ENCODE measurements at places on chromosomes 6 and 20.

DNA sequence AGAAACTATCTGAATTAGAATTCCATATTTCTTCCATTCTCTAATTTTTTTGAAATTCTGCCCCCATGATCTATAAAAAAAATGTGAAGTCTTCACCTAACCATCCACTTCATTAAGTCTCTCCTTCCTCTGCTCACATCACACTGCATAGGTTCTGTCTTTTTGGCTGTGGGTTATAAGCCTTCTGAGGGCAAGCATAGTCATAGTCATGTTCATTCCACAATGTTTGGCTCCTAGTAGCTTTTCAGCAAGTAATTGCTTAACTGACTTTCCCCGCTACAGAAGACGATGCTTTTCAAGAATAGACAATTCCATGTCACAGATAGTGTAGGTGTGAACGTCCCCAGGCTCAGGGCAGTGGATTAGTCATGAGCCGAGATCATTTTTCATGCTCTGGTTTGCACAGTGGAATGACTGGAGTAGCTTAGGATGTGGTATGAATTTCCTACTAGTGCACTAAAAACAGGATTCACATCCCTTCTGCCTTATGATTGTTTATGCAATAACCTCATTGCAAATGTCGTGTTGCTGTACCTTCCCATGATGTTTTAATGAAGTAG is 29.1 kb downstream of the WRNIP1 start:
- DNase-seq: no peak

DNA sequence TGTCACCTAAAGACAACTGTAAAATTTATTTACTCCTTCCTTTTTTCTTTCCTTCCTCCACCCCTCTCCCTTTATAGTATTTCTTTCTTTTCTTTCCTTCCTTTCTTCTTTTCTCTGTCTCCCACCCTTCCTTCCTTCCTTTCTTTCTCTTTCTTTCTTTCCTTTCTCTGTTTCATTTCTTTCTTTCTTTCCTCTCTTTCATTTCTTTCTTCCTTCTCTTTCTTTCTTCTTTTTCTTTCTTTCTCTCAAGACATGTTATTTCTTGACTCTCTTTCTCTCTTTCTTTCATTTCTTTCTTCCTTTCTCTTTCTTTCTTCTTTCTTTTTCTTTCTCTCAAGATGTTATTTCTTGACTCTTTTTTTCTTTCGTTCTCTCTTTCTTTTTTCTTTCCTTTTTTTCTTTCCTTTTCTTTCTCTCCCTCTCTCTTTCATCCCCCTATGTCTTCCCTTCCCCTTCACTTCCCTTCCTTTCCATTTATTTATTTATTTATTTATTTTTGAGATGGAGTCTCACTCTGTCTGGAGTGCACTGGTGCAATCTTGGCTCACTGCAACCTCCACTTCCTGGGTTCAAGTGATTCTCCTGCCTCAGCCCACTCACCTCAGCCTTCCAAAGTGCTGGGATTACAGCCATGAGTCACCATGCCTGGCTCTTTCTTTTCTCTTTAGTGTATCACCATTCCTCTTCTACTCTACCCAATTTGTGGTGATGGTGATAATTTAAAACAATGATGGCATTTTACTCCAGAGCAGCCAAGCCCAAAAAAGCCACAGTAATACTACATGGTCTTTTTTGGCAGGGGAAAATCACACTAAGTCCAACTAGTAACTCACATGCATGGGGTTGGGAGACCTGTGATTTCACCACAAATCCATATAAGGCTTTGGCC is 188.2 kb downstream of the ADGRG6 start:
- no peak for DNase-seq

- DNase-seq: no peak
These were observed 96.1 kb upstream of the SYNDIG1 start for GRCh38 chr20:24373372-24373771.

GRCh38 chr20:14801591-14802325 is 464.3 kb upstream of the FLRT3 start:
- no peak for DNase-seq

DNA sequence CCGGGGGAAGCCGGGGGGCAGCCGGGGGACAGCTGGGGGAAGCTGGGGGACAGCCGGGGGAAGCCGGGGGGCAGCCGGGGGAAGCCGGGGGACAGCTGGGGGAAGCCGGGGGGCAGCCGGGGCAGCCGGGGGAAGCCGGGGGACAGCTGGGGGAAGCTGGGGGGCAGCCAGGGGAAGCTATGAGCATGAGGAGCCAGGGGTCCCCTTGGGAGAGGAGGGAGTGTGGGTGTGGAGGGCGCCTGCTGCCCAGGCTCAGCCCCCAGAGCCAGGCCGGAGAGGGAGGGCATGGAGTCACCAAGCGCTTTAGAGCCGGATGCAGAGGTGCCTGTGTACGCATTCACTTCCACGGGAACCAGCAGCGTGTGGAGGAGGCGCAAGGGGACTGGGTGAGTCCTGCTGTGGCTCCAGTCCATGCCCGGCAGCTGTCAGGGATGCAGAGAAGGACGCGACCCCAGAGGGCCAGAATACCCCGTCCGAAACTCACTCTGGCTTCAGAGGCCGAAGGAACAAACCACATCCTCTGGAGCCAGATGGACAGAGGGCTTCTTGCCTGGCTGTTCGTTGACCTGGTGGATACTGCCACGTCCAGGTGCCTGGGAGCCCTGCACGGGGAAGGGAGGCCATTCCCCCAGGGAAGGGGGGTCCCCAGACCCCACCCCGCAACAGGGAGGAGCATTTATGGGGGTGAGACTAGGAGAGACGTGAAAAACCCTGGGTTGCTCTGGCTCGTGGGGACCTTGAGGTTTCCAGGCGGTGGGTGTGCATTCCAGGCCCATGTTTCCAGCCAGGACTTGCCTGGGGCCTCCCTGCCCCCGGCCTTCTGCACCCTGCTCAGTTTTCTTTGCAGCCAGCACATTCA is 26.5 kb upstream of the DACT2 start:
- DNase-seq: no peak

DNA sequence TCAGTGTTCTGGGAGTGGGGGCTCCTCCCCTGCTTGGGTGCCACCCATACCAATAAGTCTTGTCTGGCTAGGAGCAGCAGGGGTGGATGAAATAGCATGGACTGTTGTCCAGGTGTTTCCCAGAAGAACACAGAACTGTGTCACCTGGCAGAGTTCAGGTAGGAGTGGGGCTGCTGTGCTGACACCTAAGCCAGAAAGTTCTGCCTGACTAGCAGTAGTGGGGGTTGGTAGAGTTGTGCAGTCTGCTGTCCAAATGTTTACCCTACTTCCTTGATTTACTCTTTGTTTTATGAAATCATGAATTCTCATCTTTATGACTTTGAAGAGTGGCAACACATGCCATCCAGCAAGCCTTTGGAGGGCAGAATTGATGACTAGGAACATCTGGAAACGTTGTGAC is 27.3 kb upstream of the SLC35B3 start:
- no peak for DNase-seq

DNA sequence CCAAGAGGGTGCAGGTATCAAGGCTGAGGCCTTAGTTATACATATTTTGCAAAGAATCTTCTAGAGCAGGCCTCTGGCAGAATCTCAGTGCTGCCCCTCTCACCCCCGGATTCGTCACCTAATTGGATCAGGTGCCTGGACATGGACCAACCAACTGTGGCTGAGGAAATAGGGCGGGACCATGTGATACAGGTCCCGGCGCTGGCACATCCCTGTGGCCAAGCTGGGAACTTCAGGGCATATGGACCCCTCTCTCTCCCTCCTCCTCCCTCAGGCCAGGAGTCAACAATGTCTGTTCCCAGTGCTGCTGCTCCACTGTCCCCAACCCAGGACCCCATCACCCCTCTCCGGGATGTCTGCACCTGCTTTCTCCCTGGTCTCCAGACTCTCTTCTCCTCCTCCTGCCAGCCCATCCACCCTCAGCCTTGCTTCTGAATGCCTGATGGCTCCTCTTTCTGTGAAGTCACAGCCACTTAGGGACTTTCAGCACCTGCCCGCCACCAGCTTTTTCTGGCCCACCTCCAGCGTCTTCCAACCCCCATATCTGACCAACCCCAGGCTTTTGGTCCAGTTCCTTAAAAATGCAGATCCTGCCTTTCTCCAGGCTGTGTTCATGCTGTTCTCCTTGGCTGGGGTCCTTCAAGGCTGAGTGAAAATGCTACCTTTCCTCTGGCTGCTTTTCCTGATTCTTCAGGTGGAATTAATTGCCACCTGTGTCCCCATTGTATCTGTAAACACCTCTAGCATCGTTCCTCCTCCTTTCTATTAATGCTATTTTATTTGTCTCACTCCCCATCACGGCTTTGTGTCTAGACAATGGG is 19.0 kb upstream of the MLN start:
- DNase-seq: peak; percentile 26

- DNase-seq: no peak
These were observed 35.0 kb downstream of the HUS1B start for GRCh38 chr6:621931-622330.

DNA sequence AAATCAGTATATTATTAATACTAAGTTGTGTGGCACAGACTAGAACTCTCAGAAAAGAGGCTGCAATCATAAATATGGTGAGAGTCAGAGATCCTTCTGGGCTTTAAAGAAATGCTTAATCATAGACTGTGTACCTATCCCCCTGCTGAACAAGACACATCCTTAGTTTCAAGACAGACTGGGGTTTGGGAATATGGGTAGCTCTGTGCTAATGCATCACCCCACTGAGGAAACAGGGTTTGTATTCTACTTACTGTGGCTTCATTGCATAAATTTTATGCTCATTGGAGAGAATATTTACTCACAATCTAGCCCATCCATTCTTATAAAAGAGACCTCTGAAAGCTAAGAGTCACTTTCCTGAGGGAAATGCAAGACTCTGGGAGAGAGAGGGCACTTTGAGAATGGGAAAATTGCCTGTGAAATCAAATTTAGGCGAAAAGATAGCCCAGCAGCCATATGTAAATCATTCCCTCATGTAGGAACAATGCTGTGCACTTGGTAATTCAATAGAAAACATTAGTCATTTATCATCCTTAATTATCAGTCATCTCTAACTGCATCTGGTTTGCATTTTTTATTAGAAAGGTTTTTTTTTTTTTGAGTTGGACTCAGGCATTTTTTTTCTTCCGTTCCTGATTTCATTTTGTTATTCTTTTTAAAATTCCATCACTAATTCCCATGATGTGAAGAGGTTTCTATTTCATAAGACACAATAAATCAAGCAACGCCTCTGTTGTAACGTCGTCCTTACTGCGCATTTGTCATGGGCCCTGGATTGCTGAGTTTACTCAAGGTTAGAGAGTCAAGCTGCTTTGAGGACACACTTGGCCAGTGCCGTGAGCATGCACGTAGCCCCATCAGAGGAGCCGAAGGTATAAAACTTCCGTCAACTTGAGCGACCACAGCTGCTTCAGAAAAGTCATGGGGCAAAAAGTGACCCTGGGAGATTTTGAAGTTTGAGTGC is 91.8 kb downstream of the TRMT11 start:
- no peak for DNase-seq
